B cell (primary cell): ENCODE measurements at places on chromosomes 16 and 17.

DNA sequence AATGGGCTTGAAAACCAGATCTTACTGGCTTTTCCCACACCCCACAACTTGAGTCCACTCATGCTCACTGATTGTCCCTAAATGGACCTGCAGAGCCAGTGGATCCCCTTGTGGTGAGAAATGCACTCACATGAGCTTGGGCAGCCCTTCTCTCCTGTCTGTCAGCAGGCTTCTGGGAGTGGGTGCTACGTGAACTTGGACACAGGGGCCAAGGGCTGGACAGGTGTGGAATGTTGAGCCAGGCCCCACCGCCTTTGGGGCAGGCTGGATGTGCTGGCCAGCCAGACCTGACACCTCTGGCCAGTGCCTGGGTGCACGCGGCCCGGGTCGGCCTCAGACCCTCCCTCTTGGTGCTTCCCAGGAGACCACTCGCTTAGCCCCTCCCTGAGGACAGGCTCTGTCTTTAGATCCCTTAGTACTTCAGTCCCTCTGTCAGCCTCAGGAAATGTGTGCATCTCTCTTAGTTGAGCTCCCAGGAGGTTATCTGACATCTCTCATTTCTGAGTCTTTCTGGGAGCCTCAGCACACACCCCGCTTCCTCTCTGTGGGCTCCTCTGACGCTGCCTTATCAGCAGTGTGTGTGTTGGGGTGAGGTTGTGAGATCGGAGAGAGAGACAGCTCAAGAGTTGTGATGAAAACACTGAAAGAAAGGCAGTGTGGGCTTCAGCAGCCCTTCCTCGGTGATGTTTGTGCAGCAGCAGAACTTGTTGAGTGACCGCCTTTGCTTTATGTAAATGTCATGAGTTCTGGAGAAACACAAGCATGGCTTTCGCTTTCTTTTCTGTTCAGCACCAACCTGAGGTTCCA is 117.0 kb downstream of the RAB11FIP4 start:
- peaks cover 27% of the 10 kb centered on the region for H3K36me3 ChIP-seq
- peak; percentile 79 for DNase-seq
- H3K27me3 ChIP-seq, result no peaks in the 10 kb centered on the region
- peak overlapping the region; percentile 89 for H3K27ac ChIP-seq
- peaks cover 56% of the 10 kb centered on the region for H3K4me1 ChIP-seq
- H3K4me3 ChIP-seq, result peak overlapping the region; percentile 65

- DNase-seq, result no peak
- peaks cover 16% of the 10 kb centered on the region for H3K4me1 ChIP-seq
- H3K36me3 ChIP-seq, result no peaks in the 10 kb centered on the region
- no peak overlapping the region for H3K4me3 ChIP-seq
- no peaks in the 10 kb centered on the region for H3K27me3 ChIP-seq
Measured at GRCh38 chr17:67438667-67439066, 61.6 kb downstream of the PITPNC1 start.

DNA sequence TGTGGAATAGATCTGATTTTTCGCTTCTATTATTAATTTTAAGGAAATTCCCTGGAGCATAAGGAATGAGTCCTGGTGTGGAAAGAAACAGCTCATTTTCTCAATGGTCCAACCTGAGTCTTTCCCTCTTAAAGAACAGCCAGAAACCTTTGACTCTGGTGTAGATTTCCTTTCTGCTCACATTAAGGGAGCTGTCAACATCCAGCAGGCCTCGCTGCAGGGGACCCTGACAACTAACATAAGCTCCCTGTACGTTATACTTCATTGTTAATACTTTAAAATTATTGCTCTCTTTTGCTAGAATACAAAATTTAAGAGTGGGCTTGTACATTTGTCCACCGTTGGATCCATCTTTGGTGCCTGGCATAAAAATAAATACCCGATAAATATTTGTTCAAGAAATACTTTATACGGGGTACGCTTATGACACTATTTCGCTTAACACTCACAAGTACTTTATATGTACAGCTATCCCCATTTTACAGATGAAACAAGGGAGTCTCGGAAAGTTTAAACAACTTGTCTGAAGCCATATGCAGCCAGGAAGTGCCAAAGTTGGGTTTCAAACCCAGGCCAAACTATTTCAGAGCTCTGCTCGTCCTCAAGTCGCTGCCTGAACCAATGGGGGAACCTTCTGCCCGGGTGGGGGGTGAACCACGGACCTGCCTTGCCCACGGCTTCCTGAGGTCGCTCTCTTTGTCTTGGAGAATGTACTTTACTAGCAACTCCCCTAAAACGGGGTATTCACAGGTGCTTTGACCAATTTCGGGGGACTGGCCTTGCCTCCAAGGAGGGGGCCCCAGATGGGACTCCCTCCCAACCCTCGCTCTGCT is 611 bp downstream of the SMARCE1 start:
- no peak for DNase-seq
- H3K27ac ChIP-seq, result peak overlapping the region; percentile 100
- peak overlapping the region; percentile 85 for H3K4me3 ChIP-seq
- H3K4me1 ChIP-seq, result peaks cover 30% of the 10 kb centered on the region
- H3K36me3 ChIP-seq, result peaks cover 9% of the 10 kb centered on the region

DNA sequence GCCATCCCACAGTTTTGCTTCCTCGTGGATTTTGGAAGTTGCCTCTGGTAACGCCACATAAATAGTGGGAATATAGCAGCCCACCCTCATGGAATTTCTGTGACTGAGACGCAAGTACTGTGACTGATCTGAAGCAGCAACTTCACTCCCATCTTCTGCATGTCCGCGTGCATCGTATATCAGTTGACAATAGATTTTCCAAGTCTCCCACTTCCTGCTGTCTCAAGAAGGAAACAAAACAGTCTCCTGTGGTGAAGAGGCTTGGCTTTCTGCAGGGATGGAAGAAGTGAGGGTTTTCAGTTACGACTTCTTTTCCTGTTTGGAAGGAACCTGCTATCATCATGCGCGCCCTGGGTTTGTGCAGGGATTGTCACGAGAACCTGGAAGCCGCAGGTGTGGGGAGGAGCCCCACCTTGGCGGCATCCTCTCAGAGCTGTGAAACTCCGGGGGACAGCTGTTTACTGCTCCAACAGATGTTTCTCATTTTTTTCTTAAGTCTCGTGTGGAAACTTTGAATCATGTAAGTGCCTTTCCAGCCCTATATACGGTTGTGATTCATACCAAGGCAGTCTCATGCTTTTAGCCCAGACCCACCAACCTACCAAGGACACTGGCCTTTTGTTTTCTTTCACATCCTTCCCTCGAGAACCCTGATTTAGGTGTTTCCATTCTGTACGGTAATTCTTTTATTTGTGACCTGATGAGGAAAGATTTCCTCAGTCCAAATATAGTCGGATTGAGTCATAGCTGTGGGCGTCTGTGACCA is 57.5 kb downstream of the WIPI1 start:
- H3K36me3 ChIP-seq, result no peaks in the 10 kb centered on the region
- no peaks in the 10 kb centered on the region for H3K27me3 ChIP-seq
- H3K4me1 ChIP-seq, result no peaks in the 10 kb centered on the region
- H3K4me3 ChIP-seq, result no peak overlapping the region
- no peak for DNase-seq

GRCh38 chr16:55369151-55369550 is 45.1 kb downstream of the IRX6 start:
- peaks cover 4% of the 10 kb centered on the region for H3K4me1 ChIP-seq
- H3K27ac ChIP-seq, result no peak overlapping the region
- H3K4me3 ChIP-seq, result no peak overlapping the region
- DNase-seq, result no peak
- H3K36me3 ChIP-seq, result no peaks in the 10 kb centered on the region

DNA sequence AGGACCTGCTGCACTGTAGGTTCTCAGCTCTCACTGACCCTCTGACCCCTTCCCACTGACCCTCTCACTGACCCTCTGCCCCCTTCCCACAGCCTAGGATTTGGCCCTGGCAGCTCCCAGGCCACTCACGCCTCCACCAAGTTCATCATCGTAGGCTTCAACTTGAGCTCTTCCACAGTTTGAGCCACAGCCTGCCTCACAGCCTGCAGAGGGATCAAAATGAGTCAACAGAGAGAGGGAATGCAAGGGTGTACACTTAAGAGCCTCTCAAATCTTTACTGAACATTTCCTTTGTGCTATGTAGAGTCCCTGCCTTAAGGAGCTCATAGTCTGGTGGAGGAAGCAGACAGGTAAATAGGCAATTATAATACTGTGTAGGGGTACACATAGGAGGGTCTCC is 12.1 kb downstream of the HEATR9 start:
- no peak overlapping the region for H3K27ac ChIP-seq
- H3K36me3 ChIP-seq, result peaks cover 2% of the 10 kb centered on the region
- no peak overlapping the region for H3K4me3 ChIP-seq
- no peaks in the 10 kb centered on the region for H3K4me1 ChIP-seq
- H3K27me3 ChIP-seq, result no peaks in the 10 kb centered on the region

GRCh38 chr16:71536752-71537499 is 10.7 kb downstream of the CHST4 start:
- H3K4me1 ChIP-seq, result peaks cover 9% of the 10 kb centered on the region
- no peak overlapping the region for H3K4me3 ChIP-seq
- H3K27me3 ChIP-seq, result no peaks in the 10 kb centered on the region
- H3K27ac ChIP-seq, result no peak overlapping the region
- no peak for DNase-seq

GRCh38 chr17:34623856-34624766 is 44.7 kb downstream of the TMEM132E start:
- no peak overlapping the region for H3K4me3 ChIP-seq
- H3K27ac ChIP-seq, result no peak overlapping the region
- no peaks in the 10 kb centered on the region for H3K4me1 ChIP-seq
- DNase-seq, result no peak

DNA sequence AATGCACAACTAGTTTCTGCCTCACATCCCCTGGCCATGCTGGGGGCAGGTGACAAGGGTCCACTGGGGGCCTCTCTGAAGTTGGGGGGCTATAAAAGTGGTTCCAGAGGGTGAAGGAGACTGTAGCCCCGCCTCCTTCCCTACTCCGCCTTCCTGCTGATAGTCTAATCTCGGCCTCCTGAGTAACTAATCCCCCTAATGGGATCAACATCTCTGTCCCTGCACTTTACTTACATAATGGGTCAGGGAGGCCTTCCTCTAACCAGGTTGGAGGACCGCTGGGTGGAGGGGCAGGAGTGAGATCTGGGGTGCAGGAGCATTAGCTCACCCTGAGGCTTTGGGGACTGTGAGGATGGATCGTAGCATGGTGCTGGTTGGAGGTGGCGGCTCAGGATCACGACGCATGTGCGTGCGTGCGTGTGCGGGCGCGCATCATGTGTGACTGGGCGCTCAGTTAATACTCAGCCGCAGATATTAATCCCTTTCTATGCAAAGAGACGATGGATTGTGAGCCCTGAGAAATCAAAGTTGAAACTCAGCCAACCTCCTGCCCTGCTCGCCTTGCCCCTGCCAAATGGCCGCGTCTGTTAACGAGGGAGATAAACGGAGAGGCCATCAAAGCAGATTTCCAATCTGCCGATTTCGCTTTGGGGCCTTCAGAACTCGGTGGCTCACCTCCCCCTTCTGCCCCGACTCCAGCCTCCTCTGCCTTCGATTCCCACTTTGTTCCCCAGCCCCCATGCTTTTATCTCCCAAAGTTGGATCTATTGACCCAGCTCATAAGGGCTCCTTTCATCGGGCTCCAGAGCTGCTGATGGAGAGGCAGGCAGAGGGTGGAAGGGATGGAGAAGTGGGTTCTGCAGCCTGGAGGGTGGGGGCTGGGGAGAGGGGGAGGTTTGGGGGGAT is 107.3 kb downstream of the SDK2 start:
- H3K4me1 ChIP-seq, result no peaks in the 10 kb centered on the region
- H3K4me3 ChIP-seq, result no peak overlapping the region
- H3K36me3 ChIP-seq, result no peaks in the 10 kb centered on the region
- no peak overlapping the region for H3K27ac ChIP-seq

DNA sequence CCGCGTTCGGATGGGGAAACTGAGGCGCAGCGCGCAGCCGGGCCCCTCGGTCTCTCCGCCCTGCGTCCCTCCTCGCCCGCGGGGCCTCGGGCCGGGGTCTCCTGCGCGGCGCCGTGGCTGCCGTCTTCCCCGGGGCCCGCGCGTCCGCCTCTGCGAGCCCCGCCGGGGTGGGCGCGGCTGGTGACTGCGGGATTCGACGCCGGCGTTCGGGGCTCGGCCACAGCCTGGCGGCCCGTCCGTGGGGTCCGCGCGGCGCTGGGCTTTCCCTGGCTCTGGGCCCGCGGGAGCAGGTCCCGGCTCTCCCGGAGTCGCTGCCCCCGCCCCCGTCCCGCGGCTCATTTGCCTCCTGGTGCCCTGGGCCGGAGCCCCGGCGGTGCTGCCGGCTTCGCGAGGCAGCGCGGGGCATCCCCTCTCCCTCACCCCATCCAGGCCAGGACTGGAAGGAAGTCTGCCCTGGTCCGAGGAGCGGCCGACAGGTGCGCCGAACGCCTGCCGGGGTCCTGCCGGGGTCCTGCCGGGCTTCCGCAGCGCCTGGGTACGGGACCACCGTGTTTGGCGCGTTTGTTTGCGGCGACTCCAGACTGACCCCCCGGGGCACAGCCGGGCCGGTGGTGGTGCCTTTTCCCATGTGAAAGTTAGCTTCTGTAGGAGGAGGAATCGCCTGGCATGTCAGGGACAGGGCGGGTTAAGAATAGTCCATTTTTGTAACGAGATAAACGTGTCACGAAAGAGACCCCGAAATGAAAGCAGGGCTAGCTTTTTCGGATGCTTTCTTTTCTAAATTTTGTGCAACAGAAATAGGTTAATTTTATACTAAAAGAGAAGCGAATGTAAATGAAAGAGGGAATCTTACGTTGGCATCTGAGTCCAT is 671 bp downstream of the CHMP6 start:
- no peak for DNase-seq
- no peaks in the 10 kb centered on the region for H3K27me3 ChIP-seq
- peaks cover 20% of the 10 kb centered on the region for H3K4me1 ChIP-seq
- H3K27ac ChIP-seq, result peak overlapping the region; percentile 39
- no peak overlapping the region for H3K4me3 ChIP-seq
- peaks cover 22% of the 10 kb centered on the region for H3K36me3 ChIP-seq

DNA sequence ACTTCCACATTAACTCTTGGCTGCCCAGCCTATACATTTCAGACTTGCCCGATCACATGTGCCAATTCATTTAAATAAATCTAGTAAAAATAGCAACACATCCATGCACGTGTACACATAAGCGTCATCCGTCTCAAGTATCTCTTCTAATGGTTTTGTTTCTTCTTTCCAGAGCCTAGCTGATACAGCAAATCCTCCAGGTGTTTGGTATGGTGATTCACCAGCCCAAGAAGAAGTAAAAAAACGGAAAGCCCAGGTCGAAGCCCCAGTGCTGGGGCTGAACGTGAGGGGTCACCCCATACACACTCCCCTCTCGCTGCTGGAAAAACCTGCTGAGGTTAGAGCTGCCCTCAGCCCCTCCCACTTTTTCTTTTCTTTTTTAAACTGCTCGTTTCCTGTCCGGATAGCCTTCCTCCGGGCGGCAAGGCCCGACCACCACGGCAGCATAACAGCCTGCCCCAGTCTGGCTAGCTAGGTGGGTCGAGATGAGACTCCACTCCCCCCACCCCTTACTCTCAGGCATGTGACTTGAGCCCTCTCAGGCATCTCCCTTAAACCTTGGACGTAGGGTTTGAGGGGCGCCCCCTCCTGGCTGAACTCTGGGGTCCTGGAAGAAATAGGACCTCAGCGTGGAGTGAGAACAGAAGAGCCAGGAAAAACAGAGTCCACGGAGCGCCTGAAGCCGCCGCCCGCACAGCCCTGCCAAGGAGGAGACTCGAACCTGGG is 13.9 kb upstream of the OR1F1 start:
- H3K36me3 ChIP-seq, result no peaks in the 10 kb centered on the region
- DNase-seq, result peak; percentile 44
- peaks cover 40% of the 10 kb centered on the region for H3K4me1 ChIP-seq

- H3K4me1 ChIP-seq, result peaks cover 10% of the 10 kb centered on the region
- no peak within 1 kb of the TSS for H3K27ac ChIP-seq
- no peaks in the 10 kb centered on the region for H3K36me3 ChIP-seq
- no peak within 1 kb of the TSS for H3K4me3 ChIP-seq
- DNase-seq, result no peak
- H3K27me3 ChIP-seq, result no peaks in the 10 kb centered on the region
Measured at GRCh38 chr17:42122371-42123303, at the start of gene HSPB9. TSS of gene HSPB9 (plus strand) at chr17:42122804. CDS start at chr17:42122851, 47 bp downstream.

GRCh38 chr16:12096828-12097522 is 120.4 kb downstream of the SNX29 start:
- H3K27ac ChIP-seq, result no peak overlapping the region
- DNase-seq, result no peak
- peaks cover 61% of the 10 kb centered on the region for H3K36me3 ChIP-seq
- no peak overlapping the region for H3K4me3 ChIP-seq
